ENCODE measurements at places on chromosomes 2 and 18. TPM values are rescaled to one million over a fixed set of nuclear protein-coding genes. Genes with fewer than 3 reads are reported as not detected.

DNA sequence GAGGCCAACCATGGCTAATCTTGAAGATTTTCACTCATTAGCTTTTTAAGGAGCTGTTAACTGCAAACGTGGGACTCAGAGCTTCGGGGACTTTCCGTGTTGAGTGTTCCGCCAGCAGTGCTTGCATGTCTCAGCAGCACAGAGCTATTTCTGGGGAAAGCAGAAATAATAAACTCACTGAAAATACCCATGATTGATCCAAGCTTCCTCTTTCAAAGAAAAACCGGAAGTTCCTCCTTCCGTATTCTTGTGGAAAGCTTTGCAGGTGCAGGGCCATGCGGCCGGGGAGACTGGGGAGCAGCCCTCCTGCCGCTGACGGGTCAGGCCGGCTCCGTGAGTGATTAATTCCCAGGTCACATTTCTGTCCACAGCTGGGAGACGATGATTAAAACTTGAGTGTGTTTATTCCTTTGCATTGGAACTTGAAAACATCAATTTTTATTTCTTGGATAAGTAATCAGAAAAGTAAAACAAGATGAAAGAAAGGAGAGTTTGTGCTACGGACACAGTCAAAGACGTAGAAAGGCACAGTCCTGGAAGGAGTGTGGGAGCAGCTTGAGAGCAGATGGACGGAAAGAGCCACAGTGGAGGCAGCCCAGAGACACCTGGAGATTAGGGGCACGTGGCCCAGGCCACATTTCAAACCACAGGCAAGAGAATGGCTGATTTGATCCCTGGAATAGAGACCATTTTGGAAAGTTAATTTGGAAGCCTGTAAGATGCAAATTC lies 54.2 kb upstream of the CTDP1 start:
- H3K4me1 ChIP-seq: no peaks in the 10 kb centered on the region

DNA sequence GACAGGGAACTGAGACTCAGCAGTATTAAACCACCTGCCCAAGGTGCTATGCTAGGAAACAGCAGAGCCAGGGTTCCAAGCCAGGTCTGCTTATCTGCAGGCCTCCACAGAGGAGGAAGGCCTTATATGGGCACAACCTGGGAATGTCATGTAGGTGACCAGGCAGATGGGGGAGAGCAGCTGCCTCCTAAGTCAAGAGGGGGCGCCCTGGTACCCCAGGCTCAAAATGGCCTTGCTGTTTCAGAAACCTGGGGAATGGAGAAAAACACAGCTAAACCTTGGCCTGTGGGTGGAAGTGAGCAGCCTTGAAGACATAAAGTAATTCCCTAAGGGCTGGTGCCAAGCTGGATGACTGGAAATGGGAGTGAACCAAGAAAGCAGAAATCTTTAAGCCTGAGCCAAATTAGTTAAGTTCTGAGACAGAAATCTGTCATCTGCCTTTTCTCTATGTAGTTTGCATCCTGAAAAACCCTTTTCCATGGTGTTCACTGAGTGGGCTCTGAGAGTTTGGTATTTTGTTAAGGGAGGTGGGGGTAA lies 79.1 kb downstream of the MAPK4 start:
- no peaks in the 10 kb centered on the region for H3K36me3 ChIP-seq
- DNase-seq: no peak
- H3K4me3 ChIP-seq: no peak overlapping the region
- peak overlapping the region; percentile 65 for H3K27ac ChIP-seq
- H3K27me3 ChIP-seq: no peaks in the 10 kb centered on the region

- H3K27ac ChIP-seq: no peak overlapping the region
- H3K36me3 ChIP-seq: peaks cover 15% of the 10 kb centered on the region
- no peak overlapping the region for H3K4me3 ChIP-seq
- no peak for DNase-seq
Observed at GRCh38 chr2:72998724-72999123, 72.8 kb downstream of the SFXN5 start.

- no peak overlapping the region for H3K4me3 ChIP-seq
- no peaks in the 10 kb centered on the region for H3K4me1 ChIP-seq
- peak overlapping the region; percentile 45 for H3K27ac ChIP-seq
Observed at GRCh38 chr18:3223356-3223755, 3.6 kb upstream of the MYOM1 start.

DNA sequence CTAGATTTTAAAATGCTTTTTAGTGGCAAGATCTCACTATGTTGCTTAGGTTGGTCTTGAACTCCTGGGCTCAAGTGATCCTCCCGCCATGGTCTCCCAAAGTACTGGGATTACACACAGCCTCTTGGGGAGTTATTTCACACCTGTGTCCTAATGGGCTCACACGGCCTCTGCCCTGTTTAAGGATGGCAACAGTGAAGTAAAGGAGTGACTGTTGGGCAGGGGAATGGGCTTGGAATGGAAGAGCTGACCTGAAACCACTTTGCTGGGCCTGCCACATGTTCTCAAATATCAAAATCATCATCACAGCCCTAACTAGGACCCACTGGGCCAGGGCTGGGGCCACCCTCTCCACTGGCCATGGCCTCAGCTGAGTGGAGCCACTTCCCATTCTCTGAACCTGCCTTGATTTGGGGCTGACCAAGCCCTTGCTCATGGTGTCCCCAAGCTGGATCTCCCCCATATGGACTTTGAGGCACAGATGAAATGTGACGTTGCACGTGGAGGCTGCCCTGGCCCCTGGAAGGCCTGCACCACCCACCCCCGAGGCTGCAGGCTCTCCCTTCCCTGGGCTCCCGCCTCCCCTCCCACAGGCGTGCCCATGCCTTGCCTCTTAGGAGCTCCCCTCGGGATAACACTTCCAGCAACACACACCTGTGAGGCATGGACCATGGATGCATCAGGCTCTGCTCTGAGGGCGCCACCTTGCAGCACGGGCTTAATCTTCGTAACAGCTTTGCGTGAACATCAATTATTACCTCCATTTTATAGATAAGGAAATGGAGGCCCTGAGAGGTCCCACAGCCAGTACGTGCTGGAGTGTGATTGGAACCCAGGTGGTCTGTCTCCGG lies 71.8 kb upstream of the SMAD7 start:
- no peak overlapping the region for H3K27ac ChIP-seq
- no peaks in the 10 kb centered on the region for H3K4me1 ChIP-seq
- no peaks in the 10 kb centered on the region for H3K36me3 ChIP-seq
- no peaks in the 10 kb centered on the region for H3K27me3 ChIP-seq

NEB gene
- 4.3 TPM for polyA plus RNA-seq

DNA sequence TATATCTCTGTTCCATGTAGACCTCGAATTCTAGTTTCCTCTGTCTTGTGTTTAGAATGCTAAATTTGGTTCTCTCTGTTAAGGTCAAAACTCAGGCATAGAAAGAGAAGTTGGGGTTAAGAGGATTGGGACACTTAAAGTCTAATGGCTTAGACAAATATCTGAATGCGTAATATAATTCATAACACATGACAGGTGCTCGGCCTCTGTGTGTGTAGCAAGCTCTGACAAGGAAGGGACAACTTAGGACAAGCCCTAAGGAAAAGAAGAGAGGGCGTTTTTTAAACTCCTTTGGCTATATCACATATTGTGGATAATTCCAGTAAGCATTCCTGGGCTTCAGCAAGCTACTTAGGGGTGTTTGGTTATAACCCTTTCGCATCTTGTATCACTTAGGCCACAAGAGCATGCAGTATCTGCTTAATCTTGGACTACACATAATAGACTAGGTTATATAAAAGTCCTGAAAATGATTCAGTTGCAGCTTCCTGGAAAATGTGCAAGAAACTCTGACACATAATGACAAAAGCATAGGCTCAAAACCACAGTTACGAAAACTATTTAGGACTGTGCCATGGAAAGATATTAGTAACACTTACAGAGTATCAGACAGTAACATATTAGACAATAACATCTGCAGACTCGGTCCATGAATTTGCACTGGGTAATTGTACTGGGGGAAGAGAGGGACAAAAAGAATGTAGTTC lies 16.1 kb upstream of the CREB1 start:
- no peaks in the 10 kb centered on the region for H3K36me3 ChIP-seq
- no peak overlapping the region for H3K27ac ChIP-seq
- H3K4me1 ChIP-seq: no peaks in the 10 kb centered on the region
- H3K27me3 ChIP-seq: no peaks in the 10 kb centered on the region

GRCh38 chr2:167689444-167689843 lies 558.0 kb downstream of the STK39 start:
- H3K4me1 ChIP-seq: no peaks in the 10 kb centered on the region
- no peak for DNase-seq
- H3K36me3 ChIP-seq: no peaks in the 10 kb centered on the region
- no peak overlapping the region for H3K4me3 ChIP-seq

DNA sequence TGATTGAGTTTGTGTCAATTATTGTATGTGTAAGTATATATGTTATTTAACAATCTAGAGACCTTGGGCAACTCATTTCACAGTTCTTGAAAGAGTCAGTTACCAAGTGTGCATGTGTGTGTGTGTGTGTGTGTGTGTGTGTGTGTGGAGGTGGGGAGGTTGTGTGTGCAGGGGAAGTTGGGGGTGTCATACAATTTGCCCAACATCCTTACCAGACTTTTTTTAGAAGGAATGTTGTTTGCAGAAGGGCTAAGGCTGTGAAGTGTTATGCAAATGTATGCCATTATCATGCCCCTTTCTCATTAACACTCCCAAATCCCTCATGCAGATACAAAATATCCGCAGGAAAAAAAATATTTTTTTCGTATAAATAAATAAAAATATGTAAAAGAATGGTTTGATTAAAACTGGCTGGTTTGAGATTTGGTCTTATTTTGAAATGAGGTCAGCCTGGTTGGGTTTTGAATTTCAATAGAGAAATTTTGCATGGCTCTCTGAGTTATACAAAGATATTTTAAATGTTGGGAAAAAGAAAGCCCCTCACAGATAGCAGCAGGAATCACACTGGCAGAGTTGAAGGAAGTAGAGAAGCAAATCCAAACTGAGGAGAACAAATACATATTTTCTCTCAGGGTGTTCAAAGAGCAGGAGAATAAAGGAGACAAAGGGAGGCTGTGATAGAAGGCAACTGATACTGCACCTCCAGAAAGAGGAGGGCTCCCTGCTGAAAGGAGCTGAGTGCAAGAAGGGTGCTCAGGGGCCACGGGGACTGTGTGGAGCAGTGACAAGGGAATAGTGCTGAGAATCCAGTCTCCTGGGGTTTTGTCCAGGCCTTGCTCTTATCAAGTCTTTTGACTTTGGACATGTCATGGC lies 1365.5 kb upstream of the CELF4 start:
- no peak overlapping the region for H3K27ac ChIP-seq
- no peaks in the 10 kb centered on the region for H3K36me3 ChIP-seq
- H3K4me3 ChIP-seq: no peak overlapping the region

GRCh38 chr2:44077942-44078511 lies 82.2 kb upstream of the LRPPRC start:
- no peak overlapping the region for H3K27ac ChIP-seq
- no peaks in the 10 kb centered on the region for H3K27me3 ChIP-seq
- no peak overlapping the region for H3K4me3 ChIP-seq
- no peak for DNase-seq
- H3K36me3 ChIP-seq: no peaks in the 10 kb centered on the region
- H3K4me1 ChIP-seq: no peaks in the 10 kb centered on the region

CCL20 gene
- polyA plus RNA-seq: 0.20 TPM

GRCh38 chr18:59358414-59358711 lies 702 bp downstream of the LMAN1 start:
- no peaks in the 10 kb centered on the region for H3K27me3 ChIP-seq
- no peak for DNase-seq
- peaks cover 19% of the 10 kb centered on the region for H3K36me3 ChIP-seq
- H3K4me3 ChIP-seq: peak overlapping the region; percentile 82
